Fibroblast of skin of abdomen (primary cell): ENCODE measurements at places on chromosomes 5 and 9.

DNA sequence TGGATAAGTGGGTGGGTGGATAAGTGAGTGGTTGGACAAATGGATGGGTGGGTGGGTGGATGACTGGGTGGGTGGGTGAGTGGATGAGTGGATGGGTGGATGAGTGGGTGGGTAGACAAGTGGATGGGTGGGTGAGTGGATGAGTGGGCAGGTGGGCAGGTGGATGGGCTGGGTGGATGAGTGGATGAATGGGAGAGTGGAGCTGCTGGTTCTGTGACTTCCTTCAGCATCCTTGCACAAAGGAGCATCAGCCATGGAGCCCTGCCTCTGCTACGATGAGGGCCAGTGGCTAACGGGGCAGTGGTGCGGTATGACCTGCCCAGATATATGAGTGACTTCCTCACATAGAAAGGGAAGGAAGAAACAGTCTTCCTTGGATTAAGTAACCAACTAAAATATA lies 398.7 kb upstream of the IRX4 start:
- DNase-seq: no peak

- DNase-seq: no peak
Measured at GRCh38 chr9:126902210-126902609, 12.4 kb upstream of the RALGPS1 start.

GRCh38 chr5:75546830-75547229 lies 35.1 kb downstream of the POLK start:
- no peak for DNase-seq

DNA sequence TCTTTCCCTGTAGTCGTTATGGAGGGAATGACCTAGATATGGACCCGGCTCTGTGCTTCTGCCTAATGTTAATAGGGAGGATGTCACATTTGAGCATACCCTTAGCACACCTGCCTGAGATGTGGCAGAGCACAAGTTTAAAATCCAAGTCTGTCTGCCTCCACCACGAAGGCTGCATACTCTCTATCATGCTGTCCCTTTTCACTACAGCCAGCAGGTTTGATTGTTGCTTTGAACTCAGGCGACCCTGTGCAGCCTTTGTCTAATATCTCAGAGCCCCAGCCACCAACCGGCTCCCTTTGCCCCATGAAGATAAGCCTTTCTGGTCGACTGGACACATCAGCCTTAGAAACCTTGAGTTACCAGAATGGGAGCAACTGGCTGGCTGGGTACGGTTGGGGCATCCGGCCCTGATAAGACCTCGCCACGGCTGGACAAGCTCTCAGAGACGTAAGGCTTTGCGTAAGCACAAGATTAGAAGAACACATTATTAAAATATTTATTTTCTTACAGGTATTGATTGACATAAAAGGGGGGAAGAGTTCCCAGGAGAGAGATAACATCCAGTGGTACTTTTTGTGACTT lies 222.0 kb upstream of the TRIM32 start:
- no peak for DNase-seq

DNA sequence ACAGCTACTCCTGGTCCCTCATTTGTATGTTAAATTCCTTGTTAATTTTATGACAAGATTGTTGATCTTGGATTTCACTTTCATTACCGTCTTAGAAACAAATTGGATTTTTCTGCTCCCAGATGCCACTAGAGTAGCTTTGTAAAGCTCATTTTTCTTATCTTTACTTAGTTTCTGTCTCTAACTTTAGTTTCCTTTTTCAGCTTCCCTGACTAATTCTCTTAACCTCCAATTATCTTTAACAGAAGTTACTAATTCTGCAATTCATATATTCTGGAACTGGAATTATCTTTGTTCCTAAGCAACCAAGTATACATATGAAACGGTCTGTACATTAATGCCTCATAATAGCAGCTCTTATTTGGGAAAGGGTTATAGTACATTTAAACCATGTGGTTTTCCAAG lies 16.7 kb downstream of the ITGA1 start:
- DNase-seq: no peak

DNA sequence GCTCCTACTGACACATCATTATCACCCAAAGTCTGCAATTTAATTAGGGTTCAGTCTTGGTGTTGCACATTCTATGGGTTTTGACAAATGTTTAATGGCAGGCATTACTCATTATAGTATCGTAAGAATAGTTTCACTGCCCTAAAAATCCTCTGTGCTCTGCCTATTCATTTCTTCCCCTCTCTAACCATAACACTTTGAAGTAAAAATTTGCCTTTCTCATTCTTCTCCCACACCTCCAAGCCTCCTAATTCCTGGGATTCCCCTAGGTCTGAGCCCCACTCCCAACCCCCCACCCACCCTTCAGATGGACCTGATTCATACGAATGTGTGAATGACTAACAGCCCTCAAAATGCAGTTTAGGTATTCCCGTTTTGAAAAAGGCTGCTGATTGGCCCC lies 18.4 kb downstream of the ENC1 start:
- DNase-seq: peak; percentile 62

GRCh38 chr5:150616024-150616470 lies 24.4 kb upstream of the SYNPO start:
- DNase-seq: no peak

- DNase-seq: no peak
Measured at GRCh38 chr5:134517553-134517952, 7.9 kb upstream of the JADE2 start.

DNA sequence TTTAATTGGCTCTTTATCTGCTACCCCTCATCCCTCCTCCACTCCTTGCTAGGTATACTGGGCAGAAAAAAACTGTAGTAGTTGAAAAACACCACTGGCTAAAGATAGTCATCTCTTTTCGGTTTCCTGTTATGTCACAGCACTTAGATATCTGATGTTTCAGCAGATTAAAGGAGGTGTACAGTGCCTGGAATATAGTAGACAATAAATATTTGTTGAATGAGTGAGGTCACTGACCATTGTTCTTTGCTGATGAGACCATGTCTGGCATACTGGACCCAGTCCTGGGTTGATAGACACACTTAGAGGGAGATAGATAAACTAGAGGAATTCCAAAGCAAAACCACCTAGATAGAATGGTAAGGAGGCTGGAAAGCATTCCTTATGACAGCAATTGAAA lies 3.2 kb downstream of the GRPEL2 start:
- no peak for DNase-seq

DNA sequence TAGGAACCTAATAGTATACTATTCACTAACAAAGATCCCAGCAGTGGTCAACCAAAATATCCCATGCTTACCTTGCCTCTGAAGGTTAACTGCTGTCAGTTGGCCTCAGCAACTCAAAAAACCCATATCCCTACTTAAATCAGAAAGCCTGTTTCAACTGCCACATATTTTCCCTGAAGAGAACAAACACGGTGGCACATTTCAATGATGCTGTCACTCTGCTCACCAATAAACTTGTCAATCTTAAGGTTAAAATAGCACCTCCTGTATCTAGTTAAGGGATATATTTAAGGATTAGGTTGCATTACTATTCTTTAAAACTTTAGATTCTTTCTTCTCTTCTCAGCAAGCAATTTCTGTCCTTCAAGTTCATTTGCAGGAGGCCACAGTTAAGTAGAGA lies 986.9 kb downstream of the CDH18 start:
- DNase-seq: no peak

- peak; percentile 86 for DNase-seq
Measured at GRCh38 chr5:72166070-72166979, 59.0 kb downstream of the MAP1B start.

GRCh38 chr5:42974536-42974935 lies 65.6 kb downstream of the ANXA2R start:
- peak; percentile 81 for DNase-seq

- no peak for DNase-seq
Measured at GRCh38 chr5:96605144-96605837, 56.9 kb upstream of the CAST start.
